CD4-positive, CD25-positive, alpha-beta regulatory T cell (primary cell): ENCODE measurements at places on chromosomes 5 and 9. TPM values are rescaled to one million over a fixed set of nuclear protein-coding genes. Genes with fewer than 3 reads are reported as not detected.

DNA sequence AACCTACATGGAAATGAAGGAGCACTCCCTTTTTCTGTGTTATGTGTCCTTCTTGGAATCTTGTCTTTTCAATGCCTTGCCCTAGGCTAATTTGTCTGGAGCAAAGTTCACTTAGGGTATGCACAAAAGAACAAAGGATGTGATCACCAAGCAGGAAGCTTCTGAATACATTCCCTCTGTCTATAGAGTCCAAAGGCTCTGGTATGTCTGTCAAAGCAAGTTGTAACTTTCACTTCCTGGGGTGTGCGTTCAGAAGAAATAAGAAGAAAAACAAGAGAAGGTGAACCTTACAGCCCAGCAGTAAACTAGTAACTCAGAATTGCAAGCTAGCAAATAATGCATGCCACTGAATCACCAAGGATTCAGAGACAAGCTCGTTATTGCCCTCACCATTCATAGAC lies 31.7 kb upstream of the CDH6 start:
- no peaks in the 10 kb centered on the region for H3K4me1 ChIP-seq
- no peak overlapping the region for H3K4me3 ChIP-seq
- no peak for DNase-seq
- H3K27me3 ChIP-seq: no peaks in the 10 kb centered on the region
- no peaks in the 10 kb centered on the region for H3K36me3 ChIP-seq

- DNase-seq: no peak
- no peak overlapping the region for H3K4me3 ChIP-seq
- H3K27ac ChIP-seq: no peak overlapping the region
- H3K4me1 ChIP-seq: peaks cover 8% of the 10 kb centered on the region
Observed at GRCh38 chr5:40226906-40227305, 452.8 kb upstream of the PTGER4 start.

PLAC8L1 gene
- polyA plus RNA-seq: not detected

GRCh38 chr5:64765804-64766504 lies 2.5 kb downstream of the SREK1IP1 start:
- peaks cover 35% of the 10 kb centered on the region for H3K4me1 ChIP-seq
- no peak overlapping the region for H3K27ac ChIP-seq
- H3K4me3 ChIP-seq: no peak overlapping the region

GRCh38 chr5:10550222-10550995 lies 13.5 kb upstream of the ANKRD33B start:
- no peaks in the 10 kb centered on the region for H3K36me3 ChIP-seq
- H3K4me3 ChIP-seq: no peak overlapping the region
- no peak overlapping the region for H3K27ac ChIP-seq
- no peak for DNase-seq
- peaks cover 2% of the 10 kb centered on the region for H3K27me3 ChIP-seq

DNA sequence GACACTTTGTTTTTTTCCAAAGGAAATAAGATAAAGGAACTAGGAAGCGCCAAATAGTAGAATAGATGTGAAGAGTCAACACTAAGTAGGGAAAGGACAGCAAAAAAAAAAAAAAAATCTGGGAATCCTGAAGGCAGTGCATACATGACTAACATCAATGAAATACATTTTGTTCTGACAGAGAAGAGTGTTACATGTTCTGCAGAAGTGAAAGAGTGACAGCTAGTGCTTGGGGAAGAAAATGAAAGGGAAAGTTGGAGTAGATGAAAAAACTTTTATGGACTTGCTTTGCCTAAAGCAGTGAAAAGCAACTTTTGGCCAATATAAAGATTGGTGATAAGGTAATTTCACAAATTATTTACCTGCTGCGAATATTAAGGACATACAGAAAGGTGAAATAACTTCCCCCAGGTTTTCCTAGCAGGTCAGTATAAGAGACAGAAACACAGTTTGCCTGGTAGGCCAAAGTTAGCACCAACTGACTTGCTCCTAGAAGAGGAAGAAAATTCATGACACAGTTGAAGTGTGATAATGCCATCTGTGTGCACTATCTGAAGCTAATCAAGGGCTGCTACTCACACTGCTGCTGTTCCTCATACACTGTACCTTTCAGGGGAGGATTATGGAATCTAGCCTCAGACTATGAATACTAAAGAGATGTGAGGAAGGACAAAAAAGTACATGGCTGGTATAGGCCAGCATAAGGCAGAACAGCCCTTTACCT lies 38.6 kb downstream of the RANBP6 start:
- no peak overlapping the region for H3K4me3 ChIP-seq
- no peak for DNase-seq
- H3K4me1 ChIP-seq: peaks cover under 1% of the 10 kb centered on the region
- peaks cover 29% of the 10 kb centered on the region for H3K36me3 ChIP-seq
- no peak overlapping the region for H3K27ac ChIP-seq

- no peak overlapping the region for H3K27ac ChIP-seq
- H3K4me1 ChIP-seq: no peaks in the 10 kb centered on the region
- DNase-seq: no peak
- peaks cover 2% of the 10 kb centered on the region for H3K27me3 ChIP-seq
- H3K4me3 ChIP-seq: no peak overlapping the region
- H3K36me3 ChIP-seq: no peaks in the 10 kb centered on the region
Observed at GRCh38 chr9:121670431-121670830, 19.0 kb downstream of the DAB2IP start.

- H3K36me3 ChIP-seq: no peaks in the 10 kb centered on the region
- H3K4me3 ChIP-seq: no peak overlapping the region
- no peaks in the 10 kb centered on the region for H3K4me1 ChIP-seq
- no peak overlapping the region for H3K27ac ChIP-seq
- DNase-seq: no peak
Observed at GRCh38 chr5:92676215-92677165, 904.5 kb downstream of the NR2F1-AS1 start.

DNA sequence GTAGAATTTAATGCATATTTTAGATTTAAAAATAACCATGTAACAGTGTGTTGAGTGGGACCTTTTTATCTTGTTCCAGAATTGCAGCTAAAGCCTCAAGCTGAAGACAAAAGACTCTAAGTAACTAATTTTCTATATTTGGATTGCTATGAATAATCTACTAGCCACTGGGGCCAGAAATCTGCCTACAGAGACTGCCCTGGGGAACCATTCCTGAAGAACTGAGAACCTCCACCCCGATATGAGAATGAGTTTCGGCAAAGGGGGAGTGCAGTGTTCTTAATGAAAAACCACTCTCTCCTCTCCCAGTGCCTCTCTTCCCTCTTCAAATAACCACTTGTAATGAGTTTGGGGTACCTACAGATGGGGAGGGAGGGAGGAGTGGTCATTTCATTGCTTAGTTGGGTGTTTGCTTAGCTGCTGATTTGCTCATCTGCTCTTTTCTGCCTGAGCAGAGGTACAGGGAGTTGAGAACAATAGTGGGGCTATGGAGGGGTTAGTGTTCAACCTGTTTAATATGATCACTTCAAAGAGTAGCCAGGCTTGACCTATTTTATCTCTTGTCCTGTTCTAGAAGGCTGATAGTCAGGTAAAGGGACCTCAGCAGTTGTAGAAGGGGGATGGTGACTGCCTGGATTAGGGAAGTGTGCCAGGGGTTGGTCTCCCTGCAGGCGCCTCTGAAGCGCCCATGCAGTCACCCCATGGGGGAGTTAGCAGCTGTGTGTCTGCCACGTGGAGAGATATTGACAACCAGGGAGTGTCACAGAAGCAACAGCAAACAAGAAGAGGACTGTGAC lies 47.7 kb downstream of the ATG10 start:
- H3K27ac ChIP-seq: no peak overlapping the region
- H3K4me1 ChIP-seq: no peaks in the 10 kb centered on the region
- DNase-seq: no peak
- H3K4me3 ChIP-seq: no peak overlapping the region
- no peaks in the 10 kb centered on the region for H3K36me3 ChIP-seq

GRCh38 chr9:120916588-120916987 lies 10.0 kb downstream of the TRAF1 start:
- H3K27ac ChIP-seq: peak overlapping the region; percentile 99
- peaks cover 95% of the 10 kb centered on the region for H3K4me1 ChIP-seq
- H3K27me3 ChIP-seq: no peaks in the 10 kb centered on the region
- peak overlapping the region; percentile 96 for H3K4me3 ChIP-seq
- no peak for DNase-seq

- H3K36me3 ChIP-seq: no peaks in the 10 kb centered on the region
- no peak overlapping the region for H3K27ac ChIP-seq
- DNase-seq: no peak
- H3K27me3 ChIP-seq: no peaks in the 10 kb centered on the region
- H3K4me3 ChIP-seq: no peak overlapping the region
- no peaks in the 10 kb centered on the region for H3K4me1 ChIP-seq
Observed at GRCh38 chr9:82168585-82168984, 180.0 kb downstream of the SPATA31D1 start.

GRCh38 chr5:156871212-156871611 lies 21.1 kb downstream of the PPP1R2B start:
- H3K27me3 ChIP-seq: peaks cover 3% of the 10 kb centered on the region
- H3K4me1 ChIP-seq: no peaks in the 10 kb centered on the region
- H3K27ac ChIP-seq: no peak overlapping the region
- H3K4me3 ChIP-seq: no peak overlapping the region

CHSY3 gene
- not detected for polyA plus RNA-seq

DNA sequence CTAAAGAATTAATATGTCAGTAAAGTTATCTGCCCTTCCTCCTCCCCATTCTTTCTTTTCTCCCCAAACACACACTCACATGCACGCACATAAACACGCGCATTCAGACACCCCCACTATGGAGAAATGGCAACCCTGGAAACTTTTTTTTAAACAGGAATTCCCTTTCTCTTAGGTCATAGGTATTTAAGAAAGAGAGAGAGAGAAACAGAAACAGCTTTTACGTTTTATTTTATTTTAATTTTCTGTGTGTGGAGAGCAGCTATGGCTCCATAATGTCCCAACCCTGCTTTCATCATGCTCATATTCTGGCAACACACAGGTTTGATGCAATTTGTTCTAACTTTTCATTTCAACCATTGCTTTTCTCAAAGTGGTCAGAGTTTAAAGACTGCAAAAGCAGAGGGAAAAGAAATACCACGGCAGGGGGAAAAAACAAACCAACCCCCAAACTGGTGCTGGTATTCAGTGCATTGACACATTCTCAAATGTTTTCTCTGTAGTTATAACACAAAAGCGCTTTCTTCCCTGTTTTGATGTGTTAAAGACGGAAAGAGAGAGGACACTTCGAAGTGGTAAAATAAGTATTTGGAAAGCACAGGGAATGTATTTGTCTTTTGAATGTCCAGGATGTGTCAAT lies 126.0 kb upstream of the TMEM161B start:
- no peak for DNase-seq
- peaks cover 3% of the 10 kb centered on the region for H3K27me3 ChIP-seq
- H3K4me1 ChIP-seq: no peaks in the 10 kb centered on the region
- no peaks in the 10 kb centered on the region for H3K36me3 ChIP-seq

- H3K4me1 ChIP-seq: no peaks in the 10 kb centered on the region
- no peaks in the 10 kb centered on the region for H3K36me3 ChIP-seq
- no peak overlapping the region for H3K4me3 ChIP-seq
- no peak overlapping the region for H3K27ac ChIP-seq
- H3K27me3 ChIP-seq: no peaks in the 10 kb centered on the region
Observed at GRCh38 chr9:106772523-106773290, 90.3 kb upstream of the ZNF462 start.

- no peaks in the 10 kb centered on the region for H3K36me3 ChIP-seq
- no peak overlapping the region for H3K4me3 ChIP-seq
- H3K27me3 ChIP-seq: no peaks in the 10 kb centered on the region
- H3K4me1 ChIP-seq: no peaks in the 10 kb centered on the region
Observed at GRCh38 chr5:102277144-102277543, 18.9 kb downstream of the SLCO4C1 start.

PRLR gene
- not detected for polyA plus RNA-seq

- peaks cover 1% of the 10 kb centered on the region for H3K36me3 ChIP-seq
- DNase-seq: no peak
- no peak overlapping the region for H3K27ac ChIP-seq
- H3K4me3 ChIP-seq: no peak overlapping the region
- no peaks in the 10 kb centered on the region for H3K4me1 ChIP-seq
Observed at GRCh38 chr9:79665369-79665768, 93.6 kb downstream of the TLE4 start.

GRCh38 chr9:112059145-112059965 lies 115.7 kb downstream of the SUSD1 start:
- H3K27me3 ChIP-seq: no peaks in the 10 kb centered on the region
- no peak overlapping the region for H3K4me3 ChIP-seq
- H3K36me3 ChIP-seq: no peaks in the 10 kb centered on the region
- H3K4me1 ChIP-seq: peaks cover 5% of the 10 kb centered on the region
- no peak for DNase-seq

GNAQ gene
- 10.6 TPM for polyA plus RNA-seq

NEUROG1 gene
- polyA plus RNA-seq: not detected

PCDHGB3 gene
- polyA plus RNA-seq: not detected

DNA sequence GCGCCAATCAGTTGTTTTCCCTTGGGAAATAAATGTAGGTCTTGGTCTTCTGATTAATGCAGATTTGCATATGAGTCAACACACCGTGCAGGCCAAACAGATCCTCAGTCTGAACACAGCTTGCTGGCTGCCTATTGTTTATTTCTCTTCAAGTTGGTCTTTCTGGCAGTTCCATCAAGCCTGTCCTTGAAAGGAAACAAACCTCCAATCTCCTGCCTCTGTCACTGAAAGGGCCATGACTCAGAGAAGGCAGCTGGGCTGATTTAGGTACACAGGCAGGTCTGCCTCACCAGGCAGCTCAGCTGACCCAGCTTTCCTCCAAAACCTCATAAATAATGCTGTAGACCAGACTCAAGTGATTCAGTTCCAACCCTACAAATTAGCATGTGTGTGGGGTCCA lies 175.9 kb downstream of the MAN2A1 start:
- H3K4me1 ChIP-seq: no peaks in the 10 kb centered on the region
- no peak overlapping the region for H3K27ac ChIP-seq
- peak; percentile 27 for DNase-seq

DNA sequence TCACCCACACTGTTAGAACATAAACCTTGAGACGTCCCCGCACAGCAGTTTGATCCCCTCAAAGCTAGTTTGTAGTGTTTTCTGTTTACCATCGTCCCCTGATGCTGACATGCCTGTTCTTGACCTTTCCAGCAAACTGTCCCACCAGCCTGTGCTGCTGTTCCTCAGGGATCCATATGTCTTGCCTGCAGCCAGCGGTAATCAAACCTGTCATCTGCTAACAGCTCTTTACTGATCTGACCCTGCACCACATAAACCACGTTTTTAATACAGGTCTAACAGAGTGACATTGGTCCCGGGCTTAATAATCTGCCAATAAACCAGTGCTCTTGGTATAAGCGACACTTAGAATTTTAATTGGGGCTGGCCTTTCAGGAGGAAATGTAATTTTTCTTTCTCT lies 34.7 kb downstream of the PPIC start:
- H3K4me3 ChIP-seq: no peak overlapping the region
- DNase-seq: no peak
- H3K36me3 ChIP-seq: peaks cover 2% of the 10 kb centered on the region
- no peaks in the 10 kb centered on the region for H3K27me3 ChIP-seq
- H3K4me1 ChIP-seq: no peaks in the 10 kb centered on the region
- no peak overlapping the region for H3K27ac ChIP-seq

DNA sequence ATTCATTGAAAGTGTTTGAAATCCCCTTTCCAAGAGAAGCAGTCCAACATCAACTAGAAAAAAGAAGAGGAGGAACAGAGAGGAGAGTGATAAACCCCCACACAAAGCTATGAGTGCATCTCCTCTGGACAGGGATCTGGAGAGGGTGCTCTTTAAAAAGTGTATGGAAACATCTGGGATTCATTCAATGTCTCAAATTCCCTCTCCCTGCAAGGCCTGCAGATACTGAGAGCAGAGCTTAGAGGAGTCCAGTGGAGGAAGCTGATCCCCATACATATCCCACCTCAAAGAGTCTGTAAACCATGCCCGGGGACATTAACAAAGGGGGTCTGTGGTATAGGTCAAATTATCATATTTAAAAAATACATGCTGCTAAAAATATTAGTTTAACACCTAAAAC lies 2.2 kb downstream of the SPOCK1 start:
- peaks cover 12% of the 10 kb centered on the region for H3K27me3 ChIP-seq
- H3K4me3 ChIP-seq: no peak overlapping the region
- H3K27ac ChIP-seq: no peak overlapping the region
- DNase-seq: no peak
- H3K36me3 ChIP-seq: no peaks in the 10 kb centered on the region
- H3K4me1 ChIP-seq: no peaks in the 10 kb centered on the region

BASP1 gene
- 0.51 TPM for polyA plus RNA-seq
